GM06990 (cell line): ENCODE measurements at places on chromosomes 5 and 9.

- no peak for DNase-seq
Measured at GRCh38 chr9:14418301-14418940, 104.5 kb upstream of the NFIB start.

DNA sequence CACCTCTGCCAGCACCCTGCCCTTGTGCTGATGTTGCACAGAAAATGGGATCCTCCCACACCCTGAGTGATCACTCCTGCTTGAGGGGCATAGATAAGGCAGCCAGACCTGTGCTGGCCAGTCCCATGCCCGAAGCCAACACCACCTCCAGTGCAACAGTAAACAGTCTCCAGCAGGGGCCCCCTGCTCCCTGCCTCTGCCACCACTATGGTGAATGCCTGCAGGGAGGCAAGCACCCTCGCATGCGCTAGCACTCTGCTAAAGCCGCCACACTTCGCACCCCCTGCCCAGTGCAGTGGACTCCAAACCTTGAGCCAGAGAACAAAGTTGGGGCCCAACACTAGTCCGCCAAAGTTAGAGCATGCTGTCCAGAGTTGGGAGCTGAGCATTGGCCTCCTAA, 118.7 kb downstream of the PJA2 start:
- no peak for DNase-seq

DNA sequence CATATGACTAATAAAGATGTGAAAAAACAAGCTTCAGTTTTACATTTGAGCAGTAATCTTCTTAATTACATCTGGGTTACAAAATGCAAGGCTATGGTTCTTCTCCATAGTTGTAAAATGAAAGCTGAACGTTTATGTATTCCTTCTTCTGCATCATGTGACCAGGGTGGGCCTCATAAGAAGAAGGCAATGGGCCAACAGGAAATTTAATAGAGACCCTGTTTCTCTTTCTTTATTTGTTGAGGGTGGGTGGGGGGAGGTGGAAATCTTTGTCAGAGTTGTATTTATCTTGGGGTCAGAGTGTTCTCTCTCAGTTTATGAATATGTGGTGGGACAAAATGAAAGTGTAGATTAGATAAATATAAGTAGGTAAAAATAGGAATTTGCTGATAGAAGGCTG, 418.8 kb downstream of the TLE4 start:
- DNase-seq: no peak

DNA sequence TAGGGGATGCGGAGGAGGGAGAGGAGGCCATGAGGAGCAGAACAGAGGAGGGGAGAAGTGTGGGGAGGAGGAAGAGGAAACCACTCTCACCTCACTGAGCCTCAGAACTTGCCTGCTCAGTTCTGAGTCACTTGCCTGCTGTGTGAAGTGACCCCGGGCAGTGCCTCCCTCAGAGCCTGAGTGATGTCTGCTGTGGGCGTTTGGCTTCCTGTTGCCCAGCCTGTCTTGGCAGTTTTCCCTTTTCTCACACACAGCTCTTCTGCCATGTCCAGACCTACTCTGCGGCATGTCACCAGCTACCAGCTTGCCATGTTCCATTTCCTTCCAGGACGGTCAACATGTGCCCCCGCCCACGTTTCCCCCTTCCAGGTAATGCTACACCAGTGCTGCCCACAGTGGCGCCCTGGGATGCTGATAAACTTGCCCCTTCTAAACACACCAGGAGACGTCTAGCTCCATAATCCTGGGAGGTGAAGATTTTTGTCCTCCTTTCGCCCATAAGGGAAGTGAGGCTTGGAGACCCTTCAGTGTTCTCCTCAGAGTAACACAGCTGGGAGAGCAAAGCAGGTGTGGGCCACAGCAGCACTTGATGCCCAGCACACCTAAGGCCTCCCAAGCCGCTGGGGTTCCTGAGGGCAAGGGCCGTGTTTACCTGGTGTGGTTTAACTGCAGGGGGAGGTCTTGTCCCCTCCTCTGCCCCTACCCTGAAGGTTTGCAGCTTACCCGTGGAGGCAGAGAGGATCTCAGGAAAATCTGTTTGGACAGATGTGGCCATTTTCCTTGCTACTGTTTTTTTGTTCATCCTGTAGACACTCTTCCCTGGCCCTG, 63.8 kb upstream of the RNF130 start:
- no peak for DNase-seq
